ENCODE measurements at places on chromosomes 4 and X.

- no peak for DNase-seq
Observed at GRCh38 chrX:38799995-38800580, 1.2 kb upstream of the MID1IP1 start.

DNA sequence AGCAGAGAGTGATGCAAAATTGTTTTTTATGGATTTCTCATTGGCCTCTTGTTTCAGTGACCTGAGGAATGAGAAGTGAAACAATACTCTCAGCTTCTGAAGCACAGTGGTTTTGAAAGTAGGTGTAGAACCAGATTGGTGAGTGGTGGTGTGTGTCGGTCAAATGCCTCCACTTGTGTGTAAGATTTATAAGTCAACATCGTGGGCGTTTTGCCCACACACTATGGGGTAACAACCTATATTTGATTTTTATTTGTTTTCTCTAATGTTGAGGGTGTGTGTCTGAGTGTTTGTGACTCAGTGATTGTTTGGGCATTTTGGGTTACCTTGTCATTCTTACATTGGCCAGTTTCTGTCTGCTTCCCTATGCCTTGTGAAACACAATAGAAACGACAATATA, 23.3 kb downstream of the ADGRL3 start:
- DNase-seq = no peak

DNA sequence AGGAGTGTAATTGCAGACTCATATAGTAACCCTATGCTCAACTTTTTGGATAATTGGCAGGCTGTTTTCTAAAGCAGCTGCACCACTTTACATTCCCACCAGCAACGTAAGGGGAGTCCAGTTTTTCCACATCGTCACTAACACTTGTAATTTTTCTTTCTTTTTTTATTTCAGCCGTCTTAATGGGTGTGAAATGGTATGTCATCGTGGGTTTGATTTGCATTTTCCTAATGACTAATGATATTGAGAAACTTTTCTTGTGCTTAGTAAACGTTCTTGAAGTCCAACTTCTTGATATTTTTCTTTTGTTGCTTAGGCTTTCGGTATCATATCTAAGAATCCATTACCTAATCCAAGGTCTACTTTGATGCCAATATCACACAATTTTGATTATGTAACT, 95.3 kb upstream of the IL1RAPL1 start:
- DNase-seq = no peak

DNA sequence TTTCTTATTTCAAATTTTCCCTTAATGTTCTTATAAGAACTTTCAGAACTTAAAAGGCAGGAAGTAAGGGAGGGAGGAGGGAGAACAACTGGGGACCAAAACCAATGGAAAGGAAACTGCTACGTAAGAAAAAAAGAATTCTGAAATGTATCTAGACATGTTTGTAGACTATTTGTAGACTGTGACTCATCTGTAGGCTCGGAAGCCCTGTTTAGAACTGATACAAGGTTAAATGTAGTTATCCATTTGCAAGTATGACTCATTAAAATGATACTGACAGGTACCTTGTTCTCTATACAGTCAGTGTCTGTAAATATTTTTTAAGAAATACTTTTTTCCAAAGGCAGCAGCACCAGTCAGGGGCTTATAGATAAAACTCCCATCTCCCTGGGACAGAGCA, 202.0 kb downstream of the DHX15 start:
- no peak for DNase-seq

DNA sequence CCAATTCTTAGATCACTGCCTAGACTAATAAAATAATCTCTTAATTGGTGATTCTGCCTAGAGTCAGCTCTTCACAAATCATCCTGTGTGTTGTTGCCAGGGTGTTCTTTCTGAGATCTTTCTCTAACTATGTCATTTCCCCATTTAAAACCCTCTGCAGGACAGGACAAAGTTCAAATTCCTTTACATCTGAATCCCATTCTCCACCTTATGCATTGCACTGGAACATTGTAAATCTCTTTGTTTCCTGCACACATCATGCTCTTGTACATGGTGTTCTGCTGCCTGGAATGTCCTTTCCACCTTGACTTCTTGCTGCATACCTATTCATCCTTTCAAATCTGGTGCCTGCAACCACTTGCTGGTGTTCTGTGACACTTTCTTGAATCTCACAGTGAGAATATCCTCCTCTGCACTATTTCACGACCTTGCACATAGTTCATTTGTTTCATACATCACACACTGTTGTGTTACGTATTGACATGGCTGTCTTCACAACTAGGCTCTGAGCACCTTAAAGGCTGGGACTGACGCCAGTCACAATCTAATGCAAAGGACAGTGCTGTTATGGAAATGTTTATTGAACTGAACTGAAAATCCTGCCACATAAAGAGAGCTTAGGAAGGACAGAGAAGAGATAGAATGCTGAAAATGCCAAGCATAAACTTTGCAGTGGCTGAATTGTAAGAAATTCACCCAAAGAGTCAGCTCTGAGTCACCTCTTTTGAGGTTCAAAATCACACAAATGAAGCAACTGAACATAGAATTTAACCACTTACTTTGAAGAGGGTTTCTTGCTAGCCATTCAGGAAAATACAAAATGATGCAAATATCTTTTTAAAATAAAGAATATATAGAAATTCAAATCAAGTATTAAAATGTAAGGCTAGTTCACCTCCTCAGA, 26.4 kb upstream of the SMIM14 start:
- no peak for DNase-seq

GRCh38 chrX:17860811-17861488, at the start of gene RAI2:
TSS of gene RAI2 (minus strand) at chrX:17861298. CDS start at chrX:17802010, 59,288 bp downstream.
- peak; percentile 4 for DNase-seq

DNA sequence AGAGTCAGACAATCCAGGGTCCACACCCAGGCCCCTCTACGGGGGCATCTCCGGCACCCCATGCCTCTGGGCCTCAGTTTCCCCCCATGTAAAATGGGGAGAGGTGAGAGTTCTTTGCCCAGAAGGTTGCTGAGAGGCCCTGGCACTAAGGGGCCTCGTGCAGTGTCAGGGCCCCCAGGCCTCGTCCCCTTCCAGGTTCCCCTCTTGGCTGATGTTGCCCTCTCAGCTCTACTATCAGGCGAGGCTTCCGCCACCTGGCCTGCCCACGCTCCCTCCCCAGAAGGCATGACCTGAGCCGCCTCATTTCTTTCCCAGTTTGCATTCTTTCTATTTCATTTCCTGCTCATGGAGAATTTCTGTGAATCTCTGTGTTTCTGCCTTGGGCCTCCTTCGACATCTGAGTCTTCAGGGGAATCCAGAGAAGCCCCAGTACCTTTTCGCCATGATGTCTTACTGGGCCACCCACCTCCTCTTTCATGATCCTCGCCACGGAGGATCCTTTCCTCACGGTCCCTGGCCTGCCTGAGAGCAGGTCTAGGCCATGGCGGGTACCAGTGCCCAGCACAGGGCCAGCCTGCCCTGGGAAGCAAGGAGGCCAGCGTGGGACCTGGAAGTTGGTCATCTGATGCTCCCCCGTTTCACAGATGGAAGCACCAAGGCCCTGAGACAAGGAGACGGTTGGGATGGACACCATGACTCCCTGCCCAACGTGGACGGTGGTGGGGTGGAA, 21.9 kb upstream of the MRFAP1 start:
- DNase-seq = no peak

- no peak for DNase-seq
Observed at GRCh38 chr4:84879651-84880200, 86.8 kb downstream of the WDFY3 start.

DNA sequence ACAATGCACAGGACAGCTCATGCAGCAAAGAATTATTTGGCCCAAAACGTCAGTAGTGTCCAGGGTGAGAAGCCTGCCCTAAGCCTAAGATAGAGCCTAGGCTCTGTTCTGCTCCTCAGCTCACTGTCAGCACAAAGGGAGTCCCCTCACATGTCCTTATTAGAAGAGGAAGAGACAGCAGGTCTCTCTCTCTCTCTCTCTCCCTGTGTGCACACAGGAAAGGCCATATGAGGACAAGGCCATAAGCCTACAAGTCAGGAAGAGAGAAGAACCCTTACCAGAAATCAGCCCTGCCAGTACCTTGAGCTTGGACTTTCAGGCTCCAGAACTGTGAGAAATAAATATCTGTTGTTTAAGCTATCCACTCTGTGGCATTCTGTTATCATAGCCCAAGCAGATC, 20.4 kb downstream of the FAM184B start:
- DNase-seq = no peak

DNA sequence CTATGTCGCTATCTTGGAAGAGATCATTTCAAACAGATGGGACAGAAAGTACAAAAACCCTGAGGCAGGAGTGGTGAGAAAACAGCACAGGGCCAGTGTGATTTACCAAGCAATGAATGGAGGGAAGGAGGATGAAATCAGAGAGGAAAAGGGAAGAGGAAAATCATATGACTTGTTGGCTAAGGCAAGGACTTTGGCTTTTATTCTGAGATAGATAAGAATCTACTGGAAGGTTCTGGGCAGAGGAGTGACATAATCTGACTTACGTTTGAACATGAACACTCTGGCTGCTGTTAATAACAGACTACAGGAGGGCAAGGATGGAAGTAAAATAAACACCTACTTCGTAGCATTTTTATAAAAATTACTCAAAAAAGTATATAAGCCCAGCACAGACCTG, 207.8 kb upstream of the SLC7A11 start:
- DNase-seq = no peak
